ENCODE measurements at places on chromosomes 1 and 21.

DNA sequence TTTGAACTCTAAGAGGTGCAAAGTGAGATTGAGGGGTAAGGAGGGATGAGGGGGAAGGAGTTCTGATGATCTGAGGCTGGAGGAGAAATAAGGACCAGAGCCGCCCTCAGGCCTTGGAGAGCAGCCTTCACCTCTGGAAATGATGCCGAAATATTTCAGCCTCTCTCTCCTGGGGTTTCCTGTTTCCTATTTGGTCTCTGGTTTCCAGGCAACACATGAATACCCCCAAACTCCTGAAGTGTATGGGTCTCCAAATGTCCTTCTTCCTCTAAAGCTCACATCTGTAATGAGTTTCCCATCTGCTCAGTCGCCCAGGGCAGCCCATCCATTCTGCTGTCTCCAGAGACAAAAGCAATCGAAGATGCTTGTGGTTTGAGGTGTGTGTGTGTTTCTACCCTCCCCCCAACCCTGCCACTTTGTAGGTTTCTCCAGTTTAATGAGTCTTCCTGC, 52.0 kb upstream of the FAM20B start:
- DNase-seq, result no peak

- no peak for DNase-seq
These were observed 9.9 kb upstream of the HAO2 start for GRCh38 chr1:119358636-119359035.

GRCh38 chr21:45839274-45839673, 142.3 kb upstream of the COL6A1 start:
- no peak for DNase-seq

DNA sequence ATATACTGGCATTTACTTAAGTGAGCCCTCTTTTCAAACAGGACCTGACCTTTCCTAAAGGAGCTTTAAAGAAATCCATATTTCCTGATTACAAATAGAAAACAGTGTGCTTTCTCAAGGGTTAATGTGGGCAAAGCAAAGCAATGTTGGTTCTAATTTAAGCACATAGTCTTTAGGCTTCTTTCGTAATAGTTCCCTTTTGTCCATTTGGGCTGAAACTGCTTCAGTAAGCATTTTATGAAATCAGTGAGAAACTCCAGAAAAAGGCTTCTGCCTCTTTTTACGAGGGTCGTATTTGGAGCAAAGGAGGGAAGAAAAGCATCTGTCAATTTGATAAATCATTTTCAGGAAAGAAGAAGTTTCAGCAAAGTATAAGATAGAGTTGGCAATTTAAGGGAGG, 331.2 kb downstream of the KIF26B start:
- DNase-seq, result no peak

GRCh38 chr1:32926562-32926961, 25.4 kb upstream of the TMEM54 start:
- no peak for DNase-seq

GRCh38 chr1:246265481-246265880, 241.6 kb downstream of the SMYD3 start:
- DNase-seq, result no peak

DNA sequence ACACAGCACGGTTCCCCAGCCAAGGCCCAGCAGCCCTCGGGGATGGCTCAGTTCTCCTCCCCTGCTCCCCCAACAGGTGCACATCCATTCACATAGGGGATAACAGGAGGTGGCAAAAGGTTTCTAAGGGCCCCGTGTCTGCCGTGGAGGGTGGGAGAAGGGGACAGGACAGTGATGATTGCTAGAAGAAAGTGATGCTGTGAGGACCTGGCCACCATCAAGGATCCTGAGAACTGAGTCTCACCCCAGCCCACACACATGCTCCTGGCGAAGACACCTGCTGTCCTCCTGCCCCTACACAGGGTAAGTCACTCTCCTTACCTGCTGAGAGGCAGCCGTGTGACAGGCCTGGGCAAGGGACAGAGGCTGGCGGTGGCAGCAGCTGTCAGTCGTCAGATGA, 54.5 kb downstream of the GNG4 start:
- DNase-seq, result no peak

GRCh38 chr1:208166340-208167138, 77.6 kb downstream of the PLXNA2 start:
- DNase-seq, result no peak

DNA sequence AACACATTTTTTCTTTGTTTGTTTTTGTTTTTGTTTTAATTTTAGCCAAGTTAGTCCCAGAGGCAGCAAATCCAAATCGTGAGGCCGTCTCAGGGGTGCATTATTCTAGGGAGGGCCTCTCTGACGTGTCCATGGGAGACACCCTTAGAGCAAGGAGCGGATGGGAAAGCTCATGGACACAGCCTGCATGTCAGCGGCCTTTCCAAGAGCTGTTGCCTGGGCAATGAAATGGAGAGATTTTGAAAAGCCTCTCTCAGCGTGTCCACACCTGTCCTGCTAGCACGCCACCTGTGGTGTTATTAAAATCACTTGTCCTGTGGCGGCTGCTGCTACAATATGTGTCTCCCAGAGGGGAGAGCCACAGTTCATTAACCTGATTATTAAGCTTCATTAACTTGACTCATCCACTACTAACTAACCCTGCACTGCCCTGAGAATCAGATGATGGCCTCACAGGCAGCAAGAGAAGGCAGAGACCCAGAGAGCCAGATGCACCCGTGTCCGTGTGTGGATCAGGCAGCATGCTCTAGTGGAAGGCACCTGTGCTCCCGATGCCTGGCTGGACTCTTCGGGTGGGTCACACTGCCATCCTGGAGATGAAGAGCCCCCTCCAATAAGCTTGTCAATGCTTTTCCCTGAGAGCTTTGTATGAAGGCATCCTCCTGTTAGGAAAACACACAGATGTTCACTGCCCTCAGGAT, 133.3 kb downstream of the PGBD5 start:
- no peak for DNase-seq

GRCh38 chr1:109091839-109092193, 1.3 kb downstream of the TMEM167B start:
- no peak for DNase-seq

DNA sequence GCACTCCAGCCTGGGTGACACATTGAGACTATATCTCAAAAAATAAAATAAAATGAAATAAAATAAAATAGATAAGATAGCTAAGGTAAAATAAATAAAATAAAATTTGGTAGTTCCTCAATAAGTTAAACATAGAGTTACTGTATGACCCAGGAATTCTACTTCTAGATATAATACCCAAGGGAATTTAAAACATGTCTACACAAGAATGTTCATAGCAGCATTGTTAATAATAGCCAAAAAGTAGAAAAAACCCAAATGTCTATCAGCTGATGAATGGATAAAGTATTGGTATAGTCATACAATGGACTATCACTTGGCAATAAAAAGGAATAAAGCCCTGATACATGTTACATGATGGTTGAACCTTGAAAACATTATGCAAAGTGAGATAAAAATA, 47.8 kb downstream of the CEP350 start:
- DNase-seq, result no peak

- no peak for DNase-seq
These were observed 19.0 kb downstream of the SLC37A1 start for GRCh38 chr21:42532466-42533181.

GRCh38 chr1:145702826-145703225, 4.3 kb downstream of the PDZK1 start:
- no peak for DNase-seq

- no peak for DNase-seq
These were observed 624 bp downstream of the SLC41A1 start for GRCh38 chr1:205812271-205812877.

All from CD4-positive, alpha-beta T cell treated with Interleukin-17A for 4 hours (primary cell).